ENCODE measurements at places on chromosomes 5 and 9.

DNA sequence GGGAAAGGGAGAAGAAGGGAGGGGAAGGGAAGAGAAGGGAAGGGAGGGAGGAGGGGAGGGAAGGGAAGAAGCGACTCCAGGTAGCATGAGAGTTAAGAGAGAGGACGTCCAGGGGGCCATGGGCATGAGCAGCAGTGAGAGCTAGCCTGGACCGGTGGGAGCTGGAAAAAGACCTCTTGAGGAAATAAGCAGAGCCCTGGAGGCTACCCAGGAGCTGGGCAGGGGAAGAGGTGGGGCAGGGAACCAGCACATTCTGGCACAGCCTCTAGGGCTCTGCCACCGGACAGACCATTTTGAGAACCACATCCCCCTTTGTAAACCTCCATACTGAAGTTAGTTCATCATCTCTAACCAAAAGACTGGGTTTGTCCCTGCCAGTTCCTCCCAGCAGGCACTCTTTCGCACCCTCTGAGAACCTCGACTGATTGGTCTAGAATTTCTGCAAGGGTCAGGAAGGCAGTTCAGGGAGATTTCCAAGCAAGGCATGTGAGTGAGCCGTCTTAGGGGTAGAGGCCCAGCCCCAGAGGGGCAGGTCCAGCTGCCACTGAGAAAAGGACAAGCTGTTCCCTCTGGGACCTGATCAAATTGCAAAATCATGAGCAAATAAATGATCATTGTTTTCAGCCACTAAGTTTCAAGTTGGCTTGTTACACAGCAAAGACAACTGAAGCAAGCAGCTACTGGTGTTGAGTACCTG, 11.6 kb downstream of the NAIF1 start:
- no peak for ATAC-seq

DNA sequence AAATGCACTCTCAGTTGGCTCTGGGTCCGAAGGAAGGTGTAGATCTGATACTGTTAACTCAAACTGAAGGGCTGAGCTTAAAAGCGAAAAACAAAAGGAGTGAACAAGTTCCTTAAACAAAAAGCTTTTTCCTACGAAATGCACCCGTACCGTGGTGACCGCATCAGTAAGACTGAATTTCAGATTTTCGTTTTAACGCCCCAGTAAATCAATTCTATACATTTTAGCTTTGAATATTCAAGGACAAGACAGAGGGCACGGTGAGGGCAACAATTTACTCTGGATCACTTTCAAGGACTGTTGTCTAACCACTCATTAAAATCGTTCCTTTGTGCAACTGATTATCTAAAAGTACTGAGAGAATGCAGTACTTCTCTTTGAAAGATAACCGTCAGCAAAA, 1.9 kb downstream of the HOMER1 start:
- ATAC-seq: no peak

- no peak for ATAC-seq
Observed at GRCh38 chr9:136673088-136673974, 10.6 kb downstream of the EGFL7 start.

DNA sequence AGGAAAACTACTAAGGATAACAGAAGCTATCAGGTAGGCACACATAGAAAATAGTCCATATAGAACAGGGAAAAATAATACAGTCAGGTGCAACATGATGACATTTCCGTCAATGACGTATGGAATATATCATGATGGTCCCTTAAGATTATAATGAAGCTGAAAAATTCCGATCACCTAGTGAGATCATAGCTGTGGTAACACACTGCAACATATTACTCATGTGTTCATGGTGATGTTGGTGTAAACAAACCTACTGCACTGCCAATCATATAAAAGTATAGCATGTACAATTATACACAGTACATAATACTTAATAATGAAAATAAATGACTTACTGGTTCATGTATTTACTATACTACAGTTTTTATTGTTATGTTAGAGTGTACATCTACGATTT, 60.0 kb downstream of the MEGF9 start:
- ATAC-seq: no peak

DNA sequence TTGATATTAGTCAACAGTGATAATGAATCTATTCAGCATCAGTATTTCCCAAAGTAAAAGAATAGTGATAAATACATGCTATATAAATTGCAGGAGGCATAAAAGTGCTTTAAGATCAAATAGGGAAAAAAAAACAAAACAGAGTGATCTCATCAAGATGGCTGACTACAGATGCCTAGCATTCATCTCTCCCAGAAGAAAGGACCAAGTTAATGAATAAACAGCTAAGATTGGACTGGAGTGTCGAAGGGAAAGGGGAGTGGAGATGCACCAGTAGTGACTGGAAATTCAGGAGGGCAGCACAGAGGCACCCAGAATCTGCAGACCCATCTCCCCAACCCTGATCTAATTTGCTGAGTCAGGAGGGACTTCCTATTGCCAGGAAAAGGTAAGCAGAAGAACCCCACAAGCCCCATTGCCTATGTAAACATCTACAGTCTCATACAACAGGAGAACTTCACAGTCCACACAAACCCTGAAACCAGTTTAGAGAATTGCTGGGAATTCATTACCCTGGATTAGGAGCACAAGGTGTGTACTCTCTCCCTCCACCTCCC, 699.4 kb downstream of the PTPRD start:
- ATAC-seq: no peak

DNA sequence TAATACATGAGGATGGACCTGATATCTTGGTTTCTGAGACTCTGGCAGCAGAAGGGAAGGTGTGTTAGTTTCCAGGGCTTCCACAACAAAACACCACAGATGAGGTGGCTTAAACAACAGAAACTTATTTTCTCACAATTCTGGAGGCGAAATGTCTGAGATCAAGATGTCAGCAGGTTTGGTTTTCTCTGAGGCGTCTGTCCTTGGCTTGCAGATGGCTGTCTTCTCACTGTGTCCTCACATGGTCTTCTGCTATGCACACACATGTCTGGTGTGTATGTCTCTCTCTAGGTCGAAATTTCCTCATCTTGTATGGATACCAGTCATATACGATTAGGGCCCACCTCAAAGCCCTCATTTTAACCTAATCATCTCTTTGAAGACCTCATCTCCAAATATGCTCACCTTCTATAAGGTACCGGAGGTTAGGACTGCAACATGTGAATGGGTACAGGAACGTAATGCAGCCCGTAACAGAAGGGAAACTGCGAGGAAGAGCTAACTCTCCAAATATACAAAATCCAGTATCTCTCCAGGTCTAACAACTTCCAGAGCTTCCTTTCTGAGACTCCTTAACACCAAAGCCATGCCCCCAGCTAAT, 139.8 kb upstream of the SMARCA2 start:
- no peak for ATAC-seq

DNA sequence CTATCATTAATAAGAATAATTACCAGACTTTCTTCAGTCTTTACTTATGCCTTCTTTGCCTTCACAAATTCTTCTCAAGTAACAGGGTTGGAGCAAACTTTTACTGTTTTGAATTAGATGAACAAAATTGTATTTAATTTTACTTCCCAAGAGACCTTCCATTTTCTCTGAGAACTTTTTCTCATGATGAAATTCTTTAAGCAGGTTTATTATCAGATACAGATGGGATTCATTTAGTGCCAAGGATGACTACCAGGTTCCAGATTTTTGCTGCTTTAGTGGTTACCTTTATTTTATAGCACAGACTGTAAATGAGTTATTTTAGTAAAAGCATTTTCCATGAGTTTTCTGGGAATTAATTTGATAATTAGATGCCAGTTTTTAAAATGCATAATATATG, 125.1 kb downstream of the GDNF start:
- ATAC-seq: no peak

- ATAC-seq: no peak
Observed at GRCh38 chr9:8183618-8184017, 384.0 kb upstream of the DMAC1 start.

DNA sequence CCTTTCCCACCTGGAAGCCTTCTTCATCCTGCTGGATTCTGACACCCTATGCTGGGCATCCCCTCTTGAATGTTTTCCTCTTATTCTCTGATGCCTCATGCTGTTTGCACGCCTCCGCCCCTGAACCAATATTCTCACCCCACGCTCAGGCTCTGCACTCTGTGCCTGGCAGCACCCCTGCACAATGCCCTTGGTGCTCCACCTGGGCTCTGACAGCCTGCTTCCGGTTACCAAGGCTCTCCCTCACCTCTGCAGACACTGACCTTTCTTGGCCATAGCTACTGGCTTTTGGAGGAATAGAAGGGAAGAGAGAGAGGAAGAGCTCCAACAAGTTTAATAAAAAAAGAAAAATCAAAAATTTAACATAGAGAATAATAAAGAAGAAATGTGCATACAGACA, 108.7 kb upstream of the SHB start:
- ATAC-seq: no peak
